ENCODE measurements at places on chromosomes 2 and 18. TPM values are rescaled to one million over a fixed set of nuclear protein-coding genes. Genes with fewer than 3 reads are reported as not detected.

FOXD4L1 gene
- 0.09 TPM for polyA plus RNA-seq

TRIM43 gene
- not detected for polyA plus RNA-seq

MRPL30 gene
- 33.7 TPM for polyA plus RNA-seq

GCKR gene
- not detected for polyA plus RNA-seq

ABCB11 gene
- 0.02 TPM for polyA plus RNA-seq

ATP6V1B1 gene
- not detected for polyA plus RNA-seq

SKOR2 gene
- not detected for polyA plus RNA-seq

OR6B2 gene
- polyA plus RNA-seq, result not detected

GALNT5 gene
- polyA plus RNA-seq, result 1.8 TPM

All from cardiac muscle cell (in vitro differentiated cells and primary cell).